NCI-H774 (cell line): ENCODE measurements at places on chromosomes 7 and 10.

DNA sequence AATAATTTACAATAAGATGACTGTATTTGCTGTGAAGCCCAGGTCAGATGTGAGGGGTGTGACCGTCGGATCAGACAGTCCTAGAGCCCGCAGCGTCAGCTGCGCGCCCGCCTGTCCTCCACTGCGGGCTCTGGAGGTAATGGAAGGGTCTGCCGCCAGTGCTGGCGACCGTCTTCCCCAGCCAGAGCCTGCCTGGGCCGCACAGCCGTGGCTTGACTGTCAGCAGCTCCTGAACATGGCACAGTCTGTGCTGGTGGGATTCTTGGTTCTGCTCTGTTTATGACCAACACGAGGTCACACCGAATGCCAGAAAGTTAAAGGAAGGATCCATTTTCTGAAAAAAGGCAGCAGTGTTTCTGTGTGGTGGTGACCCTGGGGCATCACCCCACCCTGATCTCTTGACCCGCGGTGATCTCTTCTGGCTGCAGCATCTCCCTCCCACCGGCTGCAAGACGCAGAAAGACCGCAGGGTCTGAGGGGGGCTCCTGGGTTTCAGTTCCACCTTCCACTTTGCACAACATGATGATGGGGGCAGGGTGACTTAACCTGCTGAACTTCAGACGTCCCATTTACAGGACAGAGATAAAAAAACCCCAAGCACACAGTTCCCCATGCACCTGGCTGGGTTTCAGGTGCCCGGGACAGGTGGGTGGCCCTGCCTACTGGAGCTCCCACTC, 103.7 kb downstream of the DNAJB6 start:
- DNase-seq: no peak

DNA sequence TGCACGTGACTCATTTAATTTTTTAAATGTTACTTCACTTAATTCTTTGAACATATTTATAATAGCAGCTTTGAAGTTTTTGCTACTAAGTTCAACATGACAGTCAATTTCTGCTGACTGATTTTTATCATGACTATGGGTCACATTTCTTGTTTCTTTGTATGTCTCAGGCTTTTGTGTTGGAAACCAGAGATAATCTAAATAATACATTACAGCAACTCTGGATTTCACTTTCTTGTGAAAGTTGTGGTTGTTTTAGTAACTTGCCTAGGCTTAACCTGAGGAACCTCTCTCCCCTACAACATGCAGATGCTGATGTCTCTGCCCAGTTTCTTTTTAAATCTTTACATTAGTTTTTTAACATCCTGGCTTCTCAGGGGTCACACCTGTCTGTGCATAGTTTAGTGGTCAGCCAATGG, 180.8 kb downstream of the CCDC71L start:
- no peak for DNase-seq

DNA sequence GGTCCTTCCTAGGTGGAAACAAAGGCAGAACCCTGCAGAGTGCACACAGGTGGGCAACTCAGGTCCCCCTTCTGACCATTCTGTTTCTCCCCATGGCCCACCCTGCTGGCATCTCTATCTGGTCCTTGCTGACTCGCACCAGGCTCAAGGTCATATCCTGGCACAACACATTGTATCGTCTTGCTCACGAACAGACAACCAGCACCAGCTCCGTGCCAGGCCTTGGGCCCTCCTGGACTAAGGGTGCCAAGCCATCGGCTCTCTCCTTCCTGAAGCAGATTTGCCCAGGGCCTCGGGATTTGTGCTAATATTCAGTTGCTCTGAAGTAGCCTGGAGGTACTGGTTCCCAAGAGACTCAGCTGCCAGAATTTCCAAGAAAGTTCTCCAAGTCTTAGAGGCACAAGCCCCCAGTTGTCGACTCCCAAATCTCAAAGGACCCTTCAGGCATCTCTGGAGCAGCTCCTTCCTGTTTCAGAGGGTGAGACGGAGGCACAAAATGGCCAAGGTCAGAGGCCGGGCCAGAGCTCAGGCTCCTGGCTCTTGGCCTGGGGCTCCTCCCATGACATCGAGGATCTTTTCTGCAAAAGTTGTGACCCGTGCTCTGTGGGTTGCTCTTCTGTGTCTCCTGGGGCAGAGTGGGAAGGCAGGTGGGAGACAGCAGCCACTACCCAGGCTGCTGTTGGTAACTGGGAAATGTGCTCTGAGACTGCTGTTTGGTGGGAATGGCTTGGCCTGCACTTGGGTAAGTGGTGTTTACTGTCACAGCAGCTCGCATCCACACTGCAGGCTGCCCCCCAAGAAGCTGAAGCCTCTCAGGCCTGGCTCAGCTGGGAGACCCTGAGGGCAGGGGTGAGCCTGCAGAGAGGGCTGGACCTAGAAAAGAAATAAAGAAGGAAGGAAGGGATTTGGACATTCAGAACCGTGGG, 121.3 kb downstream of the RGS10 start:
- DNase-seq: no peak

- DNase-seq: peak; percentile 21
Measured at GRCh38 chr7:51369746-51370145, 53.1 kb upstream of the COBL start.

DNA sequence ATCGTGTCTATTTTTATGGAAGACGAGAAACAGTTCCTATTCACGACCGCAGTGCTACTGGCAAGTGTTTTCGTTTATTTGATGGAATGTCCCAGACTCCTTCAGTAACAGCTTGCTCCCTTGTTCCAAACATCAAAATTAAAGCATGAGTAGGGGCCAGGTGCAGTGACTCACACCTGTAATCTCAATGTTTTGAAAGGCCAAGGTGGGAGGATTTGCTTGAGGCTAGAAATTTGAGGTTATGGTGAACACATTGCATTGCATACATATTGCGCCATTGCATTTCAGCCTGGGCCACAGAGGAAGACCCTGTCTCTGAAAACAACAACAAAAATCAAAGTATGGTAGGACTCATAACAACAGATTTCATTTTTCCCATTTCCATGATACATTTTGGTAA, 22.8 kb downstream of the PTTG1IP2 start:
- DNase-seq: no peak

DNA sequence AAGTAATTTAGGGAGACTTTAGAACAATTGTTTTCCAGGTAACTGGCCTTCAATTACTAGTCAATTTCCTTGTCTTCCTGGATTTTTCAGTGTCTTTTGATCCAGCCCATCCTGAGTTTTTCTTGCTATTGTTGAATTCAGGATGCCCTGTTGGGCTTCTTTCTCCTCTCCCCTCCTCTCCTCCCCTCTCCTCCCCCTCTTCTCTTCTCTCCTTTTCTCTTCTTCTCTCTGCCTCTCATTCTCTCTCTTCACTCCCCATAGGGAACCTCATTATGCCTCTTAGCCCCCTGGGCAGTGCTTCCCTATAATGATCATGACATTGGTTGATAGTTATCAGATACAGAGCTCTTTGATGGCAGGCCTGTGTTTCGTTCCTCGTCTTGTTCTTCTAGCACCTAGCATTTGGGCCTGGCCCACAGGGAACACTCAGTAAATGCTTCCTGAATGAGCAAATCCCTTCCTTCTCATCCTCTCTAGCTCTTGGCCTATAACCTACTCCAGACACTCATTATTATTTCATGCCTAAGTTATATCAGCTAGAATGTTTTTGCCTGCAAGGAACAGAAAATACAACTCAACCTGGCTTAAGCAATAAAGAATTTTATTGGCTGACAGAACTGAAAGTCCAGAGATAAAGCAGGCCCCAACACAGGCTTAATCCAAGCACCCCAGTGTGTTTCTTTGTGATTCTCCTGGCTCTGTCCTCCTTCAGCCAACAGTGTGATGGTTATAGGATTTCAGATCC, 56.8 kb downstream of the CACNB2 start:
- DNase-seq: no peak

- DNase-seq: peak; percentile 77
Measured at GRCh38 chr10:13681095-13681494, 94.3 kb downstream of the PRPF18 start.

GRCh38 chr10:42878821-42879195, 96.2 kb downstream of the BMS1 start:
- no peak for DNase-seq

- DNase-seq: no peak
Measured at GRCh38 chr7:47531584-47532492, 50.1 kb downstream of the TNS3 start.

- DNase-seq: no peak
Measured at GRCh38 chr7:129886167-129886817, 66.5 kb downstream of the UBE2H start.

GRCh38 chr10:122279725-122280141, 8.6 kb downstream of the BTBD16 start:
- DNase-seq: peak; percentile 5

DNA sequence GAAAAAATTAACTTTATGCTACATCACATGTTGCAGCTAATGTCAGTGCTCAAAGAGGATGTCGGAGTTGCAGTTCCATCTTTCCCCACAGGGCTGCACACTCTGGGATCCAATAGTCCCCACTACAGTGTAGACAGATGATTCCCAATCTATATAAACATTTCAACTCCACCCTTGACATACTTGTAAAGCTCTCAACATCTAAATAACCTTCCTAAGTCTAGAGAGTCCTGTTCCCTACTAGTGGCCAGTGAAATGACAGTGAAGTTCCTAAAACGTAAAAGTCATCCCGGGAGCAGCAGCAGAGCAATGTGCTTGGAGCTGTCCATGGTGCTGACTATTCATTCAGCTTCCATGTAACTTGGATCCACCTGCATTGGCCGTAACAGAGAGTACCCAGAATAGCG, 145.1 kb downstream of the GRM8 start:
- no peak for DNase-seq

GRCh38 chr10:22433875-22434274, 88.6 kb downstream of the SPAG6 start:
- DNase-seq: no peak

DNA sequence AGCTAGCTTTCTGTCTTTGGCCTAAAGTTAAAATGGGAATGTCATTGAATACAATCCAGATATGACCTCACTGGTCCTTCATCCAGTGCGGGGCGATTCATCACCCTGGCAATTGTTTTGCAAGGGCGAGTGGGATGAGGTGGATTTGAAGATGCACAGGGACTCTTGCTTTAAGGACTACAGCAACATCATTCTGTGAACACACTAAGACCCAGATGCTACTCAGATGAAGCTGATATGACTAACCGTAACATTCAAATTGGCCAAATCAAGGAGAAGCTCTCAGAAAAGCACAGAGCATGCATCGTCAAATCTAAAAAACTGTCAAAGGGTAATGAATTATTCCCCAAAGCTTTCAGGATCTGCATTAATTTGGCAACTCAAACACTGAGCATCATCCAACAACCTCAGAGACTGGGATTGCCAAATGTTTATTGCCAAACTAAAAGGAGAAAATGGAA, 12.8 kb downstream of the CPA1 start:
- DNase-seq: no peak
